Stimulated activated CD8-positive, alpha-beta memory T cell treated with anti-CD3 and anti-CD28 coated beads, Interleukin-7, amount 100 ng/mL, for 4 hours (primary cell): ENCODE measurements at places on chromosomes 16 and 17.

GRCh38 chr16:27706866-27707685, 157.1 kb downstream of the KATNIP start:
- no peak for DNase-seq

- DNase-seq = no peak
These were observed 17.5 kb downstream of the GUCY2D start for GRCh38 chr17:8019665-8020650.

GRCh38 chr17:42413464-42414040, 9.5 kb downstream of the CAVIN1 start:
- no peak for DNase-seq

DNA sequence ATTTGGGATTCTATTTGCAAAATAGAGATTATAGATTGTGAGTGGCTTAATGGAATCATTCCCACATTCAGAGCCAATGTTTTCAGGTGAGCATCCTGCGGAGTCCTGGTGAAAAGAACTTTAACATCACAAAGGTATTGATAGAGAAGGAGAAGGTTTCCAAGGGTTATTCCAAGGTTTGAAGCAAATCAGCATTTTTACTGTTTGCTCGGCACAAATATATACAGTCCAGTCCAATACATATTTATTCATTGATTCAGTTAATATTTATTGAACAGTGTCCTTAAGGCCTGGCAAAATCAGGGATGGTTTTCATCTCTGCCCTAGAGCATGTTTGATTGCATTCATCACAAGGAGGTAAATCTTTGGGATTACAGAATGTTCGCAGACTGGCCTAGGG, 6.4 kb downstream of the MPV17L start:
- DNase-seq = no peak

- no peak for DNase-seq
These were observed 156.7 kb downstream of the ZNF423 start for GRCh38 chr16:49698931-49699840.

GRCh38 chr17:72967977-72968585, 124.4 kb downstream of the SLC39A11 start:
- DNase-seq = no peak

- no peak for DNase-seq
These were observed 68.6 kb downstream of the ZZEF1 start for GRCh38 chr17:4073983-4074830.

DNA sequence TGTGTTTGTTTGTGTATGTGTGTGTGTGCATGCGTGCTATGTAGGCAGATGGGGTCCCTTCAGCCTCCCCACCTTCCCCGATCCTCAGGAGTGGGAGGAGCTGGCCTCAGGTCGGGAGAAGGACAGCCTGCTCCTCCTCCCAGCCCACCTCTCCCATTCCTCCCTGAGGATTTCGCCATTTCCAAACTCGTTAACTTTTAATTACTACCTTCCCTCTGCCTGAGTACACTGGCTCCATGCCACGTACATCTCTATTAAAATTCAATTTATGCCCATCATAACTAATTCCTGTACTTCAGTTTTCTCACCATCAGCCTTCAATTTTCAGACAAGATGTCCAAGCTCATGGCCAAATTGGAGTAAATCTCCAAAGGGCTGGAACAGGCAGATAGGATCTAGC, 148.6 kb downstream of the SDK2 start:
- DNase-seq = no peak

DNA sequence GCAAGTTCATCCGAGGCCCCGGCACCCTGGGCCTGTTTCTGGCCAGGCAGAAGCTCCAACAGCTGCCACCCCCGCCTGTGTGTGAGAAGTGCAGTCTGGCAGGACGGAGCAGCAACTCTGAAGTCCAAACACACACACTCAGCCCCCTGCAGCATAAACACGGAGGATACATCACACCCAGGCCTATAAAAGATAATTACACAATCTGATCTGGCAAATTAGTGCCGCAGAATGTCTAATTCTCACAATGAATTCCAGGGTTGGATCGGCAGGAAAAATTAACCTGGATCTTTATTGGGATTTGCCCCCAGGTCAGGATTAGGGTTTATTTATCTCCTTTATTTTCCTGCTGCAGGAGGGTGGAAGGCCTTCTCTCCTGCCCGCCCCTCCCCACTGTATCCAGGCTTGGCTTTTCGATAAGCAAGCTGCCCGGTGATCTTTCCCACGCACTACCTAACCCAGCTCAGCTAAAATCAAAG, 311.4 kb downstream of the SOX9 start:
- no peak for DNase-seq

DNA sequence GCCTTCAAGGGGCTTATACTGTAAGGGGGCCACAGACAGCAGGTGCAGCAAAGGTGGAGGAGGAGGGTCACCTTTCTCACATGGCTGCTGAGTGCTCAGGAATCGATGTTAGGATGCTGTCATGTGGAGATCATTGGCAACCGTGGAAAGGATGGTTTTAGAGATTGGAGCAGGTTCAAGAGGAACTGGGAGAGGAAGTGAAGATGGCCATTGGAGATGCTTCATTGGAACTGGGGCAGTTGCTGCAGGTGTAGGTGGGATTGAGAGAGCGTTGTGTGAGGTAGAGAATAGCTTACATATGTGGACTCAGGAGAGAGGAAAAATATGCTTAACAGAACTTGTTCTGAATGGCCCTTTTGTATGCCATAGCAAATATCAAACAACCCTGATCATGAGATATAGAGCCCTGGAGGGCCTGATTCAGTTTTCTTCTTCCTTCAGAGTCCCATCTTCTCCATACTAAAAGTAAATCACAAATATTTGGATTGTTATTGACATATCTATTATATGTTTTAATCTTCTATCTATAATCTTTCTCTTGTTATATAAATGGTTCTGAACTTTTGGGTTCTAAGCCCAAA, 40.8 kb downstream of the LDHD start:
- DNase-seq = no peak

DNA sequence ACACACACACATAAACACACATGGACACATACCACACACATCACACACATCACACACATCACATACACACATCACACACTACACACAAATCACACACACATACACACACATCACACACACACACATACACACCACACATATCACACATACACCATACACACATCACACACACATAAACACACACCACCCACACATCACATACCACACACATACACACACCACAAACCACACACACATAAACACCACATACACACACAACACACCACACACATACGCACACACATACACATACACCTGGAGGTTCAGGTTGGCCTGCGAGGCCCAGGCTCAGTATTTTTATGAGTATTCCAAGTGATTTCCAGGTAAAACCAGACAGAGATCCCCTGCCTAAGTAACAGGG, 279.5 kb downstream of the FOXL1 start:
- DNase-seq = no peak

- DNase-seq = no peak
These were observed 179.0 kb downstream of the PMP22 start for GRCh38 chr17:15085890-15086677.

- DNase-seq = no peak
These were observed 18.2 kb downstream of the HEATR6 start for GRCh38 chr17:60060474-60060873.
